Astrocyte (in vitro differentiated cells and primary cell): ENCODE measurements at places on chromosomes 2 and 18. TPM values are rescaled to one million over a fixed set of nuclear protein-coding genes. Genes with fewer than 3 reads are reported as not detected.

DNA sequence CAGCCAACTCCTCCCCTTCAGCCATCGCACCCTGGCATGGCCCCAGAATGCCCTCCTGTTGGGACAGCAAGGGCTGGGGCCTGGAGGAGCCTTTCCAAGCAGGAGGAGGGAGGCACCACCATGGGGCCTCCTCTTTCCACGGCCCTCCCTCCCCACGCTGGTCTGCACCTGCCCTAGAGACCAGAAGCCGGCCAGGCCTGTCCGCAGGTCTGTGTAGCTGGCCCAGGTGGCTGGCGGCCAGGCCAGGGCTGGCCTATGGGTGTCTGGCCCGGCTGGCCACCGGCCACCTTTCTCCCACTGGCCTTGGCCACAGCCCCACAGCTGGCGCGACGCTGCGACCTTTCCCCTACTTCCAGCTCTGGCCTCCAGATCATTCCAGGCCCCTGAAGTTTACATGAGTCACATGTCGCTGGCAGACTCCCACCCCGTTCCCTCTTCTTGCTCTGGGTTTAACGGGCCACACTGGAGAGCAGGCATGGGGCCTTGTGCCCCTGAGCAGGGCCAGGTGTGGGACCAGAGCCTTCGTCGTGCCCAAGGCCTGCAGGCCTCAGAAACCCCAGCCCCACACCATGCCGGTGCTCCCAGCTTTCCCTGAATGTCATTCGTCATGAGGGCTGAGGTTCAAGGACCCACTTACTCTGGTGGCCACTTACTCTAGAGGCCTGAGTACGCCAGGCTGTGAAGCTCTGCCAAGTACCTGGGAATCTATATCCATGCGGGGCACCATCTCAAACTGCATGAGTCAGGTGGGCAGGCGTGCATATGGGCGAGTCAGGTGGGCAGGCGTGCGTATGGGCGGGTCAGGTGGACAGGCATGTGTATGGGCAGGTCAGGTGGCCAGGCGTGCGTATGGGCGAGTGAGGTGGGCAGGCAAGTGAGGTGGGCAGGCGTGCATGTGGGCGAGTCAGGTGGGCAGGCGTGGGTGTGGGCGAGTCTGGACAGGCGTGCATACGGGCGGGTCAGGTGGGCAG lies 33.3 kb upstream of the KLF11 start:
- no peaks in the 10 kb centered on the region for H3K36me3 ChIP-seq
- H3K27me3 ChIP-seq: no peaks in the 10 kb centered on the region
- H3K27ac ChIP-seq: no peak overlapping the region
- peaks cover 2% of the 10 kb centered on the region for H3K4me1 ChIP-seq
- peak; percentile 66 for DNase-seq

DNA sequence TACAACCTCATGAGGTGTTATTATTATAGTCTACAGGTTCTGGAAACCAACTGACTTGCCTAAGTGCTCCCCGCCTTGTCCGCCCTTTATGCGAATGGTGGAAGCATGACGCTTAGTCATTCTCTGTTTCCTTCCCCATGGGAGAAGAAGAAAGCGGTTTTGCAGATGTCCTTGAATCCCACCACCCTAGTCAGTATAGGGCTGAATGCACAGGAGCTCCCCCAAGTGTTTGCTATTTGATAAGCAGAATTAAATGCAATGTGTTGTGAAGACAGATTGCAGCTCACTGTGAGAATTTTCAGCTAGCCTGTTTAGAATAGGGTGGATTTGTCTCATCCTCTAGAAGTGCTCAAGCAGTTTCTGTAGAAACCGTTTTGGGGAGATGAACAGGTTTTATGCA lies 652.0 kb downstream of the DCC start:
- no peaks in the 10 kb centered on the region for H3K36me3 ChIP-seq
- H3K27ac ChIP-seq: no peak overlapping the region
- DNase-seq: no peak
- no peak overlapping the region for H3K4me3 ChIP-seq

The ATP8B1 gene
- 6.9 and 10.4 TPM in 2 replicates for total RNA-seq

The SESTD1 gene
- 19.4 and 21.9 TPM in 2 replicates for total RNA-seq

The MC2R gene
- total RNA-seq: not detected in 2 replicates

The SERPINE2 gene
- total RNA-seq: 375 and 389 TPM in 2 replicates

- no peak overlapping the region for H3K4me3 ChIP-seq
- H3K27me3 ChIP-seq: no peaks in the 10 kb centered on the region
- no peaks in the 10 kb centered on the region for H3K36me3 ChIP-seq
- peaks cover 14% of the 10 kb centered on the region for H3K4me1 ChIP-seq
- DNase-seq: peak; percentile 42
- H3K27ac ChIP-seq: no peak overlapping the region
Measured at GRCh38 chr2:134393075-134393461, 139.2 kb downstream of the MGAT5 start.

- no peak overlapping the region for H3K27ac ChIP-seq
- no peak for DNase-seq
- no peaks in the 10 kb centered on the region for H3K27me3 ChIP-seq
- H3K4me1 ChIP-seq: no peaks in the 10 kb centered on the region
Measured at GRCh38 chr2:30801821-30802455, 5.3 kb downstream of the CAPN13 start.

- no peak overlapping the region for H3K4me3 ChIP-seq
- peaks cover 47% of the 10 kb centered on the region for H3K4me1 ChIP-seq
- H3K27me3 ChIP-seq: no peaks in the 10 kb centered on the region
- H3K27ac ChIP-seq: peak overlapping the region; percentile 91
- DNase-seq: no peak
Measured at GRCh38 chr2:217995731-217996231, 7.0 kb downstream of the TNS1 start.

- no peaks in the 10 kb centered on the region for H3K36me3 ChIP-seq
- DNase-seq: no peak
- no peak overlapping the region for H3K27ac ChIP-seq
- H3K4me1 ChIP-seq: peaks cover 3% of the 10 kb centered on the region
- H3K27me3 ChIP-seq: peaks cover 48% of the 10 kb centered on the region
Measured at GRCh38 chr2:70907130-70908057, 28.3 kb upstream of the ATP6V1B1 start.

- no peak overlapping the region for H3K27ac ChIP-seq
- no peaks in the 10 kb centered on the region for H3K27me3 ChIP-seq
- no peak for DNase-seq
- no peaks in the 10 kb centered on the region for H3K4me1 ChIP-seq
- no peaks in the 10 kb centered on the region for H3K36me3 ChIP-seq
Measured at GRCh38 chr2:91748902-91749301, 3057.4 kb downstream of the RPIA start.

DNA sequence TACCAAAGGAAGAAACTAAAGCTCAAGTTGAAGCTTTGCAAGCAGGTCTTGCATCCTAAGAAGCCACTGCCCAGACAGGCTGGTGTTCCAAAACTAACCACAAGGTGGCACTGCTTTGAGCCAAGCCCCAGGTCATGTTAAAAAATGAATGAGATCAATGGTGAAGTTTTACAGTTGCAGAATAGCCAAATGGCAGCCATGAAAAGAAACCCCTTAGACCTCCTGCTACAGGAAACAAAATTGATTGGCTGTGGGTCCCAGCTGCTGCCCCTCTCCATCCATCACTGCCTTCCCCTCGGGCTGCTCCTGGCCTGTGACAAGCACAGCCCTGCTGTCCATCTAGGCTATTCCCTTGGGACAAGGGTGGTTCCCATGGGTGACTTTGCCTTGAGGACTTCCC lies 20.7 kb upstream of the MREG start:
- no peak overlapping the region for H3K27ac ChIP-seq
- no peak overlapping the region for H3K4me3 ChIP-seq
- DNase-seq: peak; percentile 41
- H3K27me3 ChIP-seq: no peaks in the 10 kb centered on the region

- H3K4me3 ChIP-seq: peak overlapping the region; percentile 7
- peaks cover 39% of the 10 kb centered on the region for H3K36me3 ChIP-seq
Measured at GRCh38 chr2:24816884-24817283, 23.7 kb downstream of the CENPO start.

The LYPD6B gene
- 1.1 and 1.2 TPM in 2 replicates for total RNA-seq

The IL1RL2 gene
- 0.43 TPM in 1 of 2 replicates, not detected in the other for total RNA-seq

- H3K4me3 ChIP-seq: no peak overlapping the region
- H3K27me3 ChIP-seq: peaks cover 30% of the 10 kb centered on the region
- peaks cover 15% of the 10 kb centered on the region for H3K4me1 ChIP-seq
- H3K27ac ChIP-seq: no peak overlapping the region
- H3K36me3 ChIP-seq: no peaks in the 10 kb centered on the region
Measured at GRCh38 chr2:10717628-10718027, 3.8 kb upstream of the ATP6V1C2 start.

GRCh38 chr2:218074031-218074430 lies 5.0 kb downstream of the RUFY4 start:
- no peaks in the 10 kb centered on the region for H3K4me1 ChIP-seq
- H3K4me3 ChIP-seq: no peak overlapping the region
- H3K36me3 ChIP-seq: no peaks in the 10 kb centered on the region
- no peak for DNase-seq
- no peak overlapping the region for H3K27ac ChIP-seq
- peaks cover 9% of the 10 kb centered on the region for H3K27me3 ChIP-seq

The TWIST2 gene
- total RNA-seq: 2.5 and 3.2 TPM in 2 replicates

DNA sequence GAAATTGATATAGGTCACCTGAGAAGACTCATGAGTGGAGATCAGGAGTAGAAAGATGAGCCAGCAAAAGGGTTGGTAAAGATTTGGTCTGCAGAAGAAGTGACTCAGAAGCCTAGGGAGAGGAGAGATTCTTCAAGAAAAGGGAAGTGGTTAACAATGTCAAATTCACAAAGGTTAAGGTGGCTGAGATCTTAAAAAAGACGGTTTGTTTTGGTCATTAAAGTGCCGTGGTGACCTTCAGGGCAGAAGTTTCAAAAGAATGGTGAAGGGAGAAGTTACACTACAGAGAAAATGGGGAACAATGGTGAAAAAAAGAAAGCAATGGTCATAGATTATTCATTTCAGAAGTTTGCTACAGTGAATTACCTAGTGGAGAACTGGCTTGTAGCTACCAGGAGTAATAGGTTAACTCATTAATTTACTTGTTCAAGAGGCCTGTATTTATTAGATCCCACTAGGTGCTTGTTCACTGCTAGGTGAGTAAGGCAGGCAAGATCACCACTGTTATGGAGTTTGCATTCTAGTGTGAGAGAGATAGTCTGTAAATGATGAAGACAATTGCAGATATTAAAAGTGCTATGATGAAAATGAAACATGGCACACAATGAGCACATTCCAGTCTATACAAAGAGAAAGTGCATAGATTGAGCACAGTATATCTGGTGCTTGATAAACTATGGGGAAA lies 43.0 kb downstream of the FBXO48 start:
- H3K4me1 ChIP-seq: no peaks in the 10 kb centered on the region
- H3K27ac ChIP-seq: no peak overlapping the region
- no peak overlapping the region for H3K4me3 ChIP-seq
- DNase-seq: no peak
- H3K27me3 ChIP-seq: peaks cover 8% of the 10 kb centered on the region
- no peaks in the 10 kb centered on the region for H3K36me3 ChIP-seq

The PDE1A gene
- 0.32 TPM in 1 of 2 replicates, not detected in the other for total RNA-seq

DNA sequence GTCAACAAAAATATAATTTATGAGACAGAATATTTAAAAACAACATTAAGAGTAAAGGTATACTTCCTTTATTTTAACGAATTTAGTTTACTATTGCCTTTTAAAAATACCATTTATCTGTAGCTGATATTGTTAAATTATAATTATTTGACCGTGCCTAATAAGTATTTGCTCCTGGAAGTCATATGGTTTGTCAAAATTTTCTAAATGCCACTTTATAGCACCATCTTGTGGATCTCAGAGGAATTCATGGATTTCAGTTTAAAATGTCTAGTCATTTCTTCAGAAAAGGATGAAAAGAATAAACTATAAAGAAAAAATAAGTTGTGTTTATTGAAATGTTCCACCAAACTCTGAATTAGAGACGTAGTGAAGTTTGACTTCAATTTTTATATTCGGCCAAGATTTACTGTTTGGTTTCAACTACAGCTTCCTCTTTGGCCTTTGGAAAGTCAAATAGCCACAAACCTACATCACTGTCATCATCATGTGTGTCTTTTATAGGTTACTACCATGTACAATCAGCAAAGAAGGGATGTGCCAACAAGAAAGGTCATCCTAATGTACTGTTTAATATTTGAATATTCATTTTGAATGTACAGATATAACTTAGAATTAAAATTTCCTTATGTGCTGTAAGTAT lies 10.3 kb upstream of the FTCDNL1 start:
- H3K27ac ChIP-seq: no peak overlapping the region
- H3K4me1 ChIP-seq: no peaks in the 10 kb centered on the region
- H3K27me3 ChIP-seq: peaks cover 3% of the 10 kb centered on the region

The EEF1B2 gene
- total RNA-seq: 518 and 546 TPM in 2 replicates

DNA sequence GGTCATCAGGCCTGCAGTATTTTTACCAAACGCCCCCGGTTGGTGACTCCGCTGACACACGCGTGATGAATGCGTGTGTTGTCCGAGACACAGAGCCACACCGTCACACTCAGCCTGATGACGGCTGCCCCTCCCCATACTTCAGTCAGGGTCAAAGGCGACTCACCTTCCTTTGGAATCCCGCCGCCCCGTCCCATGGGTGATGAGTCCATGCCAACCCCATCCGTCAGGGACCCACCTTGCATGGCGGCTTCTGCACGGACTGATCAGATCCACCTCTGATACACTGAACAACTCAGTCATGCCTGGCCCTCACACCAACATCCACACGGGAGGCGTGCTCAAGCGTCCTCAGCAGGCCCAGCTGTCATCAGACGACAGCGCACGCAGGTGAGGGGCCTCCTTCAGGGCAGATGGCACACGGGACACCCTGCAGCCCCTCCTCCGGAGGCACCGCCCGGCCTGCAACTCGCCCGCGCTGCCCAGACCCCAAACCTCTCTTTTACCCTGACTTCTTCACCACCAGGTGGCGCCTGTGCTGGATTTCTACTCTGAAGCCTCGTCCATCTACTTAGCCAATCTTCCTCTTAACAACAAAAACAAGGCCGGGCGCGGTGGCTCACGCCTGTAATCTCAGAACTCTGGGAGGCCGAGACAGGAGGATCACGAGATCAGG lies 89.2 kb downstream of the ZNF516 start:
- no peaks in the 10 kb centered on the region for H3K4me1 ChIP-seq
- H3K27ac ChIP-seq: no peak overlapping the region
- no peaks in the 10 kb centered on the region for H3K36me3 ChIP-seq
- no peak overlapping the region for H3K4me3 ChIP-seq

The ACKR3 gene
- total RNA-seq: 72.7 and 88.3 TPM in 2 replicates

DNA sequence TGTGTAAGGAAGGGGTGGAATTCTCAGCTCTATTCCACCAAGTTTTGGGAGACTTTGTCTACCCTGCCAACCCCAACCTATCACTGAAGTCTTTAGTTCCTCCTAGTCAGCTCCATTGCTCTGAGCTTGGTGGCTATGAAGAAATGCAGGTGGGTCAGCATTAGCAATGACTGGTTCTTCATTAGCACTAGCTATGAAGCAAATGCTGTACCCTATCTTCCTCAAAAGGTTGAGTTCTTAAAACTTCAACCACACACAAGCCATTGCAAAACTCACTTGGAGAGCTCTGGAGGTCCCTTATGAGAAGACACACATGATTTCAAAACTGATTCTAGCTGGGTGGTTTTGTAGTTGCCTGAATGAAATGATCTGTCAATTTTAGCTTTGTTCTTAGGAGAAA lies 193.8 kb downstream of the IKZF2 start:
- no peak overlapping the region for H3K27ac ChIP-seq
- peaks cover 5% of the 10 kb centered on the region for H3K4me1 ChIP-seq
- H3K36me3 ChIP-seq: no peaks in the 10 kb centered on the region
- DNase-seq: no peak

GRCh38 chr2:126787289-126787688 lies 111.4 kb upstream of the TEX51 start:
- H3K27me3 ChIP-seq: no peaks in the 10 kb centered on the region
- no peak overlapping the region for H3K4me3 ChIP-seq
- no peak for DNase-seq
- H3K27ac ChIP-seq: no peak overlapping the region
- H3K4me1 ChIP-seq: no peaks in the 10 kb centered on the region

The GPR155 gene
- 9.3 and 11.0 TPM in 2 replicates for total RNA-seq
